NCI-H146 (cell line): ENCODE measurements at places on chromosomes 5 and 9.

- DNase-seq = no peak
Observed at GRCh38 chr9:16924311-16924915, 53.9 kb upstream of the BNC2 start.

- no peak for DNase-seq
Observed at GRCh38 chr5:154794525-154795234, 39.5 kb downstream of the LARP1 start.

DNA sequence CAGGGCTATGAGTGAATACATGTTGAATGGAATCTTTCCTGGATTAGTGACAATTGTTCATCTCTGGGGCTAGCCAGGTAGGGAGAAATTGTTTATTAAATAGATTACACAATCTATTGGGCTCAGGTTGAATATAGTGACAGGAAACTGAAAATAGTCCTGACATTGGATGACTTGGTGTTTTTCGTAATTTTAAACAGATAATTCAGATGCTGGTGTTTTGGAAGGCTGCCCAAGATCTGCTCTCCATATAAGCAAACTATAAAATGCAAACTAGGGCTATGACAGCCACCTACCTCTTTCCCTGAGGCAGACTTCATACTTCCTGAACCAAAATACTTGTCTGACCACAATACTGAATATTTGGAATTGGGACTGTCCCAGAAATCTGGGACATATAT lies 99.1 kb downstream of the ENC1 start:
- DNase-seq = no peak

DNA sequence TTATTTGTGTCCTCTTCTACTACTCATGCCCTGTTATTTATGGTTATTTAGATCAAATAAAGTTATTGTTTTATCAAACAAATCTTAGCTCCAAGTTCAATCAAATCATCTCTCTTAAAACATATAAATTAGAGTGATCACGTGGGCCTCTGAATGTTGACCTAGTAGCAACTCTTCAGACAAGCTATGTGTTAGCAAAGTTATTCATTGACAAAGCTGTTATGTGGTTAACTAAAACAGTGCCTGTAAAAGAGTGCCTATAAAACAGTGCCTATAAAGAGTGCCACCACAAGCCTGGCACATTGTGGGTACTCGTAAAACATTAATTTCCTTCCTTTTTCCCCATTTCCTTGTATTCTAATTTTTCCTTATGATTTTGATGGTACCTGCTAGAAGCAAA lies 421.9 kb downstream of the HCN1 start:
- no peak for DNase-seq

- no peak for DNase-seq
Observed at GRCh38 chr9:127890053-127890452, 9.3 kb downstream of the ST6GALNAC6 start.

DNA sequence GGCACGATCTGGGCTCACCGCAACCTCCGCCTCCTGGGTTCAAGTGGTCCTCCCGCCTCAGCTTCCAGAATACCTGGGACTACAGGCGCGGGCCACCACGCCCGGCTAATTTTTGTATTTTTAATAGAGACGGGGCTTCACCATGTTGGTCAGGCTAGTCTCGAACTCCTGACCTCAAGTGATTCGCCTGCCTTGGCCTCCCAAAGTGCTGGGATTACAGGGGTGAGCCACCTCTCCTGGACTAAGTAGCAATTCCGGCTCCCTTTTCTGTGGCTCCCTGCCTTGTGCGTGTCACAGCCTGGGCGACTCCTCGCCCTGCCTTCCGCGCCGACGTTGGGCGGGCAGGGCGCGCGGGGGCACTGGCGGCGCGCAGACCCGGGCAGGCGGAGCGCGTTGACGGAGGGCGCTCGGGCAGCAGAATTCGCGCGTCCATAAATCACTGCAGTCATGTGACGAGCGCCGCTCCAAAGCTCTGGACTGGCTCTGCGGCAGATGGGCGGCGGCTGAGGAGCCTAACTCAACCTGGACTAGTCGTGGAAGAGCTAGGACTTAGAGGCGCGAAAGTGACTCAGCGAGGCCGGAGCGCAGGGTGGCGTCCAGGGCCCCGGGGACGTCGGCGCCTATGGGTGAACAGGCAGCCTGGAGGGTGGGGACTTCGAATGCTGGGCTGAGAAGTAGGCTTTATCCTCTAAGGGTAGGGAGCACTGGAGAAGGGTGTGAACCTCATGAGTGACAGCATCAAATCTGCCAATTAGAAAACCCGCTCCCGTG lies 1.4 kb upstream of the CIZ1 start:
- peak; percentile 82 for DNase-seq

- DNase-seq = no peak
Observed at GRCh38 chr9:16236311-16236710, 634.2 kb downstream of the BNC2 start.

DNA sequence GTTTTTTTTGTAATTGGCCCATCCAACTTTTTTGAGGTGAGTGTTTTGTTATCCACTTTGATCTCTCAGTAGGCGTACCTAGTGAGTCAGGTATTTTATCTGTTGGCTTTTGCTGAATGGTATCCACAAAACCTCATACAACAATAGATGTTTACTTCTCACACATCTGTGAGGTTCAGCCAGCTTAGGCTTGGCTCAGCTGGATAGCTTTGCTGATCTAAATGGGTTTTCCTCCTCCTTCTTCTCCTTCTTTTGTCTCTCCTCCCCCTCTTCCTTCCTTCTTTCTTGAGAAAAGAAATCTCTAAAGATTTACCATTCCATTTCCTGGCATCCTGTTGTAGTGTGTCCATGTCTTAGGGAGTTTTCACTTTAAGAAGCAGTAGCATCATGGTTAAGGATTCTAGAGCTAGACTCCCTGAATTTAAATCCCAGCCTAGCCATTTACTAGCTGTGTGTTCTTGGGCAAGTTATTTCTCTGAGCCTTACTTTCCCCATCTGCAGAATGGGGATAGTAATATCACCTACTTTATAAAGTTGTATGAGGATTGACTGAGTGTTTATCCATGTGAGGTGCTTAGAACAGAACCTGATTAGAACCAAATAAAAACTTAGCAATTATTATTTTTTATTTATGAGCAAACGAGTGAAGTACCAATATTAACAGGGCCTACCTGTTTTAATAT lies 126.3 kb downstream of the ARHGAP26 start:
- DNase-seq = no peak

DNA sequence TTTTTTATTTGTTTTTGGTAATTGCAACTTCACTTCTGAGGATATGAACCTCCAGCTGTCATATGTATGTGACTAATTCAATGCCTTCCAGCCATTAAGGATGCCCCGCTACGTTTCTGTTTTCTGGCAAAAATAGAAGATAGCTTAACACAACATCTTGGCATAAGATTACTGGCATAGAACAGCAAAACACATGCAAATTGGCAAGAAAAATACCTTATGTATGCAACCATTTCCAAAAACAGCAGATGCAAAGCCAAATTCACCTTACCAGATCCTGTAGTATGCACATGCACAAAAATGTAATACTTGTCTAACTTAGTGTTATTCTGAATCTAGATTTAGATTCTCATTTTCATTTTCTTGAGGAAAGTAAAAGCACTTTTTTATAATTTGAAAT lies 461.1 kb upstream of the CYLC2 start:
- no peak for DNase-seq

DNA sequence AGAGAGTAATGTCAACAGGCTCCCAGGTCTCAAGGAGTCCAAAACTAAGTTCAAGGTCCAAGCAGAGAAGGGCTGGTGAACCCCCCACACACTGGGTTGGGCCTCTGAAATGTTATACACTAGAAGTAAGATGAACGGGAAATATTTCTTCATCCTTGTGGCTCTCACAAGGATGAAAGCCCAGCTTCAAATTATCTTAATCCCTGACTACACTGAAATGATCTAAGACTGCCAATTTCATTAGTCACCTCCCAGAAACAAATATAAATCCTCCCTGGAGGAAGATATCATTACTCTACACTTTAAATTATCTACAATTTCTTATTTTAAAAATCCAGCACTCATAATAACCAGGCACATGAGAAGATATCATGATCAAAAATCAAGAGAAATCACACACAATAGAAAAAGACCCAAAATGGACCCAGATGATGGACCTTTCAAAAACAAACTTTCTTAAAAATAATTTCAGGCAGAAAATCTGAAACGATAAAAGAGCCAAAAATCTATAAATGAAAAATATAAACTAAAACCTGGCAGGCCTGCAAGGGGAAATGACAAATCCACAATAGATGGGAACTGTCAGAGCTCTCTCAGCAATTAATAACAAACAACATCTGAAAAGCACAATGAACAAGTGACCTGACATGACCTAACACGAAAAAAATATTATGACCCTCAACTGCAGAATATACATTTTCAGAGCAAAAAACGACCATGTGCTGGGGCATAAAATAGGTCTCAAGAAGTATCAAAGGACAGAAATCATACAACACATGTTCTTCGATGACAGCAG lies 117.4 kb downstream of the GPR21 start:
- no peak for DNase-seq

GRCh38 chr9:76580820-76581219 lies 121.8 kb downstream of the GCNT1 start:
- no peak for DNase-seq

DNA sequence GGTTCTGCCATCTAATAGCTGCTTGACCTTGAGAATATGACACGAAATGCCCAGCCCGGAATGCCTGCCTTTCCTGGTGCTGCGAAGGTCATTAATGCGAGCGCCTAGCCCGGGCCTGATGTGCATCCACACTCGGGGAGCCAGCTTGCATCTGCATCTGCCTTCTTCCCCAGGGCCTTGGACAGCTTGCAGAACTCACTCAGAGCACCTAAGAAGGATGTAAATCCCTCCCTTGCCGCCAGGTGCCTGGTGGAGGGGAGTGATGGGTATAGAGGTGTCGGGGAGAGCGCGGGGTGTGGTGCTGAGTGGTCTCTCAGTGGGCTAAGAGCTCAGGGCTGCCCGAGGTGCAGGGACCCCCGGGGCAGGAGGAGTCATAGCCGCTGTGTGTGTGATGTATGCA lies 127.2 kb downstream of the MRPL36 start:
- no peak for DNase-seq

GRCh38 chr5:180140079-180140554 lies 68.6 kb upstream of the RNF130 start:
- DNase-seq = no peak

- DNase-seq = no peak
Observed at GRCh38 chr9:21687351-21687750, 115.1 kb upstream of the MTAP start.

DNA sequence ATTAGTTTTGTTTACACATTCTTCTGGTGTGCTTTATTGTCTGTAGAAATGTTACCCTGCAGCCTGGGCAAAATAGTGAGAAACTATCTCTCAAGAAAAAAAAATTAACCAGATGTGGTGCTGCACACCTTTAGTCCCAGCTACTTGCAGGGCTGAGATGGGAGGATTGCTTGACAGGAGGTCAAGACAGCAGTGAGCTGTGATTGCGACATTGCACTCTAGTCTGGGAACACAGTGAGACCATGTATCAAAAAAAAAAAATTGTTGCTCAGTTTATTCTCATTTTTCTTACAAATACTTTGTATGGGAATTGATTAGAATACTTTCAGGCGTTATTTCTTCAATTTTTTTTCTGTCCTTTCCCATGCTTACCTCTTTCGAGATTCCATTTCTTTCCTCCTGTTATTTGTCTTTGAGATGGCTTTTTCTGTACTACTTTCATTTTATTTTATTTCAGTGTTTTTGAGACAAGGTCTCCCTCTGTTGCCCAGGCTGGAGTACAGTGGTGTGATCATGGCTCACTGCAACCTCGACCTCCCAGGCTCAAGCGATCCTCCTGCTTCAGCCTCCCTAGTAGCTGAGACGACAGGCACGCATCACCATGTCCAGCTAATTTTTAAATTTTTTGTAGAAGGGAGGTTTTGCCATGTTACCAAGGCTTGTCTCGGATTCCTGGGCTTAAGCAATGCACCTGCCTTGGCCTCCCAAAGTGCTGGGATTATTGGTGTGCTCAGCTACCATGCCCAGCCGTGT lies 24.9 kb downstream of the TENT2 start:
- no peak for DNase-seq

- DNase-seq = no peak
Observed at GRCh38 chr5:178671602-178672144, 44.8 kb upstream of the CLK4 start.

DNA sequence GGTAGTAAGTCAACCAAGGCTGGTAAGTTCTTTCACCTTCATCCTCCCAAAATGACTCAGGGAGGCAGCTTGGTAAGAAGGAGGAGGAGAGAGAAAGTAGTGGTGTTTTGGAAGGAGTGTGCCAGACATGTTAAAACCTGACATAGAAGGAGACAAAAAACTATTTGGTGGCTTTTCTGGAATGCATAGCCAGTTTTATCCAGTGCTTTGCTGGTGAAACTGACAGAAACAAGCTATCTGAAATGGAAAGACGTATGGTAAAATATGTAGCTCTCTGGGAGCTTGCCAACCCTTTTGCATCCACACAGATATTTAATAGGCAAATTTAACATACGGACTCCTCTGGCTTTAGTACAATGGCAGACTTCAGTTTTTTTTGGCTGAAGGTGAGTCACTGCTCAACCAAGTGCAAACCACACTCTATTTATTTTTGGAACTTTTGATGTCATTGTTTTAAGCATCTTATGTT lies 45.4 kb downstream of the RAB14 start:
- DNase-seq = no peak
